AG09319 (cell line): ENCODE measurements at places on chromosomes 11 and 22.

DNA sequence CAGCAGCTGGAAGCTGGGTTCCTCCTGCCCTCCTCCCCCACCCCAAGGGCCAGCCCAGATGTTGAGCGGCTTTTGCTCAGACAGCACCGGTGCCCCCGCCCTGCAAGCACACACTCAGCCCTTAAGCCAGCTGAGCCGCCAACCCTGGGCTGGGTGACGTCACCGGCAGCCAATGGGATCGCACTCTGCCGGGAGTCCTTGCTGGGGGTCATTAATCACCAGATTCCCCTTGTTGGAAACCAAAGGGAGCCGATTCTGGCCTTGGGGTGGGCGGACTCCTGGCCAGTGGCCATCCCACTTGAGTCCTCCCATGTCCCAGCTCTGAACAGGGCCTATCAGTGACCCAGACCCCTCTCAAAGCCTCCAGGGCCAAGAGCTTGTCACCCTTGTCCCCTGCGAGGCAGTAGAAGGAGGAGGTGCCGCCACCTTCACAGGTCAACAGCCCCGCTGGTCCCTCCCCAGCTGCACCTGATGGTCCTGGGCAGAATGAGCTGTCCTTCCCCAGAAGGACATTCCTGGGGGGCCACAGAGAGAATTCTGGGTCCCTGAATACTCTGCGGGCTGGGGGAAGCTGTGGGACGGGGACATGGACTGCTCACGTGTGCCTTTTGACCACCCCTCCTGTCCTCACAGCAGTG, 7.4 kb downstream of the DUSP8 start:
- peak; percentile 8 for DNase-seq

DNA sequence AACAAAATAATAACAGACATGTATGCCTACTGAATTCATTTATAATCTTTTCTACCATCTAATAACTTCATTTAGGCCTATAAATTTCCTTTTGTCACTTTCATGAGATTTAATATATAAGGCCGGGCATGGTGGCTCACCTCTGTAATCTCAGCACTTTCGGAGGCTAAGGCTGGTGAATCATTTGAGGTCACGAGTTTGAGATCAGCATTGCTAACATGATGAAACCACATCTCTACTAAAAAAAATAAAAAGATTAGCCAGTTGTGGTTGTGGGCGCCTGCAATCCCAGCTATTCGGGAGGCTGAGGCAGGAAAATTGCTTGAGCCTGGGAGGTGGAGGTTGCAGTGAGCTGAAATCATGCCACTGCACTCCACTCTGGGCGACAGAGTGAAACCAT, 14.2 kb upstream of the NTM start:
- no peak for DNase-seq

DNA sequence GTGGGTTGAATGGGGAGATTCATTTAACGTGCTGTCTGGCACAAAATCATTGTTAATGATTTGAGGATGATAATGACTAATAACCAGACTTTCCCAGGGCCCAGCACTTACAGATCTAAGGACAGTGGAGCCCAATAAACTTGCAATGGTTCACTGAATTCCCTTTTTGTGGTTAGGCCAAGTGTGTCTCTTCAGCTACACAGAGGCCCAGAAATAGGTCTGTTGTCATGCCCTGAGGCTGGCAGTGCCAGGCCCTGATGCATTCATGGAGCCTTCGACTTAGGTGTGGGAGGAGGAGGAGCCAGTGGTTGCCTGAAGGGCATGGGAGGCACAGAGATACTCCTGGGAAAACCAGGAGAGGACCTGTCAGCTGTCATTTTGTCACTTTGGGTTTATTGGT, 56.1 kb downstream of the KIAA1671 start:
- DNase-seq, result no peak

DNA sequence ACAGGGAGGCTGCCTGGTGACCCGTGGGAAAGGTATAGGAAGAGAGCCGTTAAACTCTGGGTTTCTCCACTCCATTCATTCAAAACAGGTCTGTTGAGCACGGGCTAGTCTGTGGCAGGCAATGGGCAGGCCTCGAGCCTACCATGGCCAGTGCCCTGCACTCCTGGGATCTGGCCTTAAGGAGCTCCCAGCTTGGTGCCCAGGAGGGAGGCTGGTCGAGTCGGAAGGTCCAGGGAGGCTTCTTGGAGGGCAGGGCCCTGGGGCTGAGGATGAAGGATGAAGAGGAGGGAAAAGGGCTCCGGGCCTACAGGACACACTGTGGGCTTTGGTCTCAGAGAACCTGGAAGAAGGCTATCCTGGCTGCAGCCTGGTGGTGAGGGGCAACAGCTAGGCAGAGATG, 41.9 kb upstream of the MN1 start:
- no peak for DNase-seq

GRCh38 chr22:26558248-26558895, 31.6 kb downstream of the TPST2 start:
- DNase-seq, result no peak

DNA sequence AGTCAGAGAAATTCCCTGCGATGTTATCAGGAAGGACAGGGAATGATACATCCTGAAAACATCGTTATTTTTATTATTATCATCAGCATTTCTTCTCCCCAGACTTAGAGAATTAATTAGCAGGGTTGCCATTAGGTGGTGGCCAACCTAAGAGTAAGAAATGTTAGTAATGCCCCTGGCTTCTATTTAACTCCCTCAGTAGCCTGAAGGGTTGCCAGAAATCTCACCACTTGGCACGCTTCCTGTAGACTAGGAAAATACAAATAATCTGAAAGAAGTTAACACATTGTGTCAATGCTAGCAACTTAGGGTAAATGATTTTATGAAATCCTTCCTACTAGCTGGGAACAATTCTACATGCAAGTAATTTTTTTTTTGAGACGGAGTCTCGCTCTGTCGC, 45.5 kb downstream of the ENDOD1 start:
- DNase-seq, result no peak

DNA sequence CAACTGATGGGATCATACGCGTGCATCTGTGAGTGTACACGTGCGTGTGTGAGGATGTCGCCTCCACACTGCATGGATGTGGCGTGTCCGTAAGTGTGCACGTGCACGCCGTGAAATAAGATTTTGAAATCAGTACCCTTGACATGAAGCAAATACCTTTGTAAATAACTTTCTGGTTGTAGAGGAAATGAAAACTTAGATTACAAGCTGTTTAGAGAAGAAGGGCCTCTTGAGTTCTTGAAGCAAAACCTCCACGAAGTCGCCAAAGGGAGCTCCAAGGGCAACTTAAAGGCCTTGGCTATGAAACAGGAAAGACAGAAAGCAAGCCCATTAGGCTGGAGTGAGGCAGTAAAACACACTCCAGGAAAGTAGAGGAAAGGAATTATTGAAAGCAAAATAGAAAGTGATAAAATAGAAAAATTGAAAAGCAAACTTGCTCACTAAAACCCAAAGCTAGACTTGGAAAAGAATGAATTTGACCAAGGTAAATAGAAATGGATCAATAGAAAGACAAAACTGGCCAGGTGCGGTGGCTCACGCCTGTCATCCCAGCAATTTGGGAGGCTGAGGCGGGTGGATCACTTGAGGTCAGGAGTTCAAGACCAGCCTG, 29.7 kb upstream of the TOLLIP start:
- no peak for DNase-seq

- DNase-seq, result no peak
These were observed 62.6 kb downstream of the MPPED1 start for GRCh38 chr22:43474161-43475101.

DNA sequence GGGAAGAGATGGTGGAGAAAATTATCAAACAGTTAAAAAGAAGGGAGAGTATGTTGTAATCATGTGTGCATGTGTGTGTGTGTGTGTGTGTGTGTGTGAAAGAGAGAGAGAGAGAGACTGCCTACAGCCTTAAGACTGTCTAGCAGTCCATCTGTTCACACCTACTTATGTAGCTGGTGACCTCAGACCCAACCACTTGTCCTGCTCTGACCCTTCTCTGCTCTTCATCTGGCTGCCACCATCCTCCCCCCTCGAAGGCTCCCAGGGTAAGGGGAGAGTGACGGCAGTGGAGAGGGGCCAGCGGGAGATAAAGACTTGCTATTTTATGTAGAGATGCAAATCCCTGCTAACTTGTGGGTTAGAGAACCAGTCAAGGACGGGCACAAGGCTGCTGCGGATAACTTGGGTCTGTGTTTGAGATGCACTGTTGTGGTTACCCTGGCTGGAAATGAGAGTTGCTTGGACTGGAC, 24.9 kb upstream of the GRAMD1B start:
- no peak for DNase-seq

- no peak for DNase-seq
These were observed 3.8 kb downstream of the MUC5AC start for GRCh38 chr11:1161410-1162137.
